ENCODE measurements at places on chromosomes 1 and 21.

DNA sequence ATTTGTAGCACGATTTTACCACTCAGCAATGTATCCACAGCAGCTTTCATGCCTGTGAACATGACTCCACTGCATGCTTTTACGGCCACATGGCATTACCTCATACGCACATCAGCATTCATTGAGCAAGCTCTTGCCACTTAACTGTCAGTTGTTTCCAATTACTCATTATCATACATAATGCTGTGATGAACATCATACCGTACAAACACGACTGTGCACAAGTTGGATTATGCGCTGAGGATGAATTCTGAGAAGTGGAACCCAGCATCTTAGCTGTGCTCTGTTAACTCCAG lies 9.6 kb downstream of the UMODL1 start:
- peak; percentile 92 for DNase-seq

DNA sequence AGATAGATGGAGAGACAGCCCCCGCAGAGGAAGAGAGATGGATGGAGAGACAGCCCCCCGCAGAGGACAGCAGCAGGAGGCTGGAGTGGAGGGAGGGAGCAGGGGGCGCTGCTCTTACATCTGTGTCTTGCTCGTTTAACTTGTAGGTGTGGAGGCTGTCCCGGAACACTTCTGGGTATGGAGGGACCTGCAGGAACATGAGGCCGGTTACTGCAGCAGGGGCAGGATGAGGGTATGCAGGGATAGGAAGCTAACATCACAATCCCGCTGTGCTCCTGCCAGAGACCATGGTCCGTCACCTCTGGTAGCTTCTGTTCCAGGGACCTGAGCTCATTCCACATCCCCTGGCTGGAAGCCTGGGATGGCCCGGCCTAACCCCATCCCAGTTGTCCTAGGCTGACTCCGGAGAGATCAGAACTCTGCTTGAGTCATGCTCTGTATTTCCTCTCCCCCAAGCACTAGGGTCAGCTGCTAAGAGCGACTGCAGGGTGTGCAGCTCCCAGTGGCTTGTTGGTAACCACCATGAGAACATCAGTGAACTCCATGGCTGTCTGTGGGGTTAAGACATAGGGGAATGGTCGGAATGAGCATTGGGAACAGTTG lies 36.7 kb upstream of the GOLT1A start:
- DNase-seq, result no peak

- DNase-seq, result no peak
Measured at GRCh38 chr1:51000160-51000559, 30.1 kb downstream of the CDKN2C start.

- DNase-seq, result no peak
Measured at GRCh38 chr1:34831721-34832246, 27.8 kb downstream of the SMIM12 start.

- no peak for DNase-seq
Measured at GRCh38 chr1:43348809-43349593, 9.8 kb upstream of the CDC20 start.

GRCh38 chr1:150976879-150977694 lies 2.5 kb upstream of the CERS2 start:
- no peak for DNase-seq

GRCh38 chr1:224380003-224380402 lies 23.3 kb downstream of the CNIH4 start:
- no peak for DNase-seq

DNA sequence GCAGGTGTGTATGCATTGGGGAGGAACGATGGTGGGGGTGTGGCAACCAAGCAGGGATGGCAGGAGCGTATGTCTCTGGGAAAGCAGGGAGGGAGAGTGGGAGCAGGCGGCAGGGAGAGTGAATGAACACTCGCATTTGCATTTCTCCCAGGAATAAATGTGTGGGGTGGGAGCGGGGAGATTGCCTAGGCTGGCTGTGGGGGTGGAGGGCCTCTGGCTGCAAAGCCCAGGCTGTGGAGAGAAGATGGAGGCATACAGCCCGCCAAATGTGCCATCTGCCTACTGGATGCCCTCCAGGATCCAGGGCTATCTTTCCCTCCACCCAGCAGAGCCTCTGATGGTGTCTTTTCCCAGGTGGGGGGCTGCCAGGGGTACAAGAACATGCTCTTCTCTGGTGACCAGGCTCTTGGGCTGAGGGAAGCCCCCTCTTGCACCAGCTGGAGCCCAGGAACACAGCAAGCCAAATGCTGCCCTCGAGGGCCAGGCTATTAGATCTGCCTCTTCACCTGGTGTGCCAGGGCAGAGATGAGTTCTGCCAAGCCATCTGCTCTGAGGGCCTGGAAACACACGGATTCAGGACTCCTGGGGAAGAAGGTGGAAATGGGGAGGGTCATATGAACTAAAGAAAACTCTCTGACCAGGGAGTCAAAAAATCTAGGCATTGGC lies 1.7 kb upstream of the OPTC start:
- no peak for DNase-seq

GRCh38 chr21:26110715-26111114 lies 59.9 kb downstream of the APP start:
- DNase-seq, result no peak

- DNase-seq, result no peak
Measured at GRCh38 chr21:46064870-46065214, 33.1 kb upstream of the COL6A2 start.

DNA sequence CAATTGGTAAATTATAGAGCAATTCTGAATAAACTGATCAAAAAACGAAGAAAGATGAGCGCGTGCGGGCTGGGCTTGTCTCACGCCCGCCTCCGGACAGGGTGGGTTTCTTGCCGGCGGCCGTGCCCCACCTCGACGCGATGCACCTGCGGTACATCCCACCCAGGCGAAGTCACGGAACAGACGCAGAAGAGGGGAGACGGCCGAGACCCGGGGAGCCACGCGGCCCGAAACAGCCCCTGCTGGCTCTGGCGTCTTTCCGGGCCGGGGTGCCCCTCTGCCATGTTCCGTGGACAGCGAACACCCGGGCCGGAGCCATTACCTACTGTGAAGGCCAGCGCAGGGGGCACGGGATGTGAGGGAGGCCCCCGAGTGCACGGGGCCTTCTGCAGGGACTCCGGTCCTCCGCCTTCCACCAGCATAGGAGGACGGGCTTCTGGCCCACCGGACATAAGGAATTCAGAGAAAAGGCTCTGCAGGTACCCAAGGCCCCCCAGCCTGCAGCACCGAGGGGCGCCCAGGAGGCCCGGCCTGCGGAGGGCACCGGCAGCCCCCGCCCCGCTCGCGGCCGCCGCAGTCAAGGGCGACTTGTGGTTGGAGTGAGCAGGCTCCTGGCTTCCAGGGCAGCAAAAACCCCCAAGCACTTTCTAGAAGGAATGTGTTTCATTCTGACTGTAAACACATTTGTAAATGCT lies 7.6 kb upstream of the C1QTNF12 start:
- DNase-seq, result no peak

GRCh38 chr1:8714173-8714572 lies 103.3 kb downstream of the RERE start:
- no peak for DNase-seq

GRCh38 chr1:184755226-184756065 lies 788 bp upstream of the EDEM3 start:
- peak; percentile 17 for DNase-seq

DNA sequence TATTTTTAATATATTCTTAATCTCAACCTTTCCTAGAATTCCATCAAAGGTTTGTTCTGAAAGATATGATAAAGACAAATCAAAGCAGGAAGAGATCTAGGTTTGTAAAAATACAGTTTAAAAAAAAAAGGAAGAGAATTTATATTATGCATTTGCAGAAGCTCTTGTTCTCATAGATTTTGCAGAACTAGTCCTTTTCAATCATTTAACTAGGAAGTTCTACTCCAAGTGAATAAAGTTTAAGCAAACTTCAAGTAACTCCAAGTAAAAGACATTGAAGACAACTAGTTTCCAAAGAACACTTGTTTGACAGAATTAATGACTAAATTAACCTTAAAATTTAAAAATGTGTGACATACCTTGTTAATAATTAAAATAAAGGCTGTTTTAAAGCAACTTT lies 55.9 kb downstream of the HNRNPR start:
- no peak for DNase-seq

- DNase-seq, result no peak
Measured at GRCh38 chr1:202788800-202789199, 19.4 kb downstream of the KDM5B start.

DNA sequence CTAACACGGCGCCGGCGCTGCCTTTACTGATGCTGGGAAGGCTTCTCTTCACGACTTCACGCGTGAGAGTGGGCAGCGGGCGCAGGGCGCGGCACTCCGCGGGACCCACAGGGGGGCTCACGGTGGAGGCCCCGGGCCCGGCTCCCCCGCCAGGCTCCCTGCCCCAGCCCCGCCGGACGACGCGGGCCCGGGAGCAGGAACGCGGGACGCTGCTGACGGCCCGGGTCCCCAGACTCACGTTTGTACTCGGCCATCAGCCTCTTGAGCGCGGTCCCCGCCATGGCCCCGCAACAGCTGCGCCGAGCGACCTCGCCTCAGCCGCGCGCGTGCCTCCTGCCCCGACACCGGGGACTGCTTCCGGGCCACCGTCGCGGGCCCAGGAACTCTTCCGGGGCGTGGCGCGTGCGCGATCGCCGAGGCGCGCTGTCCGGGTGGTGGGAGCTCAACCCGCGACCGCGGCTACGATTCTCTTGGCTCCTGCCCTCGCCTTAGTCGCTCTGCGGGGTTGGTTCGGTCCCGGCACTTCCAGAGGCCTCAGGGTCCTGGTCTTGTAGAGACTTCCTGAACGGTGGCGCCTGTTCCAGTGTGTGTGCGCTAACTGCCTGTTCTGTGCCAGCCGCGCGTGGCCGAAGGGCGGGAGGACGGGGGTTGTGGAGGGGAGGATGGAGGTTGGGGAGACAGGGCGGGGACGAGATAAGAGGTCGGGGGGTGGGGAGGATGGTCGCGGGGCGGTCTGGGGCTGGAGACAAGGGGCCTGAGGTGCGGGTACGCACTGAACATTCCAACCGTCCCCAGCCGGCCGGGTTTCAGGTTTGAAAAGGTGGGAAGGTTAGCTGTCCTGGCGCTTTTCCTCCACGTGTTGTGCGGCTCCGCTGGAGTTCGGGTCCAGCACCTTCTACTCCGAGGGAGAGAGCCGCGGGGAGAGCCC lies at the start of gene UBE2G2:
TSS of gene UBE2G2 (minus strand) at position 353 of the 928 bp plus-strand sequence. CDS start at position 281, 72 bp downstream.
- DNase-seq, result peak; percentile 33

DNA sequence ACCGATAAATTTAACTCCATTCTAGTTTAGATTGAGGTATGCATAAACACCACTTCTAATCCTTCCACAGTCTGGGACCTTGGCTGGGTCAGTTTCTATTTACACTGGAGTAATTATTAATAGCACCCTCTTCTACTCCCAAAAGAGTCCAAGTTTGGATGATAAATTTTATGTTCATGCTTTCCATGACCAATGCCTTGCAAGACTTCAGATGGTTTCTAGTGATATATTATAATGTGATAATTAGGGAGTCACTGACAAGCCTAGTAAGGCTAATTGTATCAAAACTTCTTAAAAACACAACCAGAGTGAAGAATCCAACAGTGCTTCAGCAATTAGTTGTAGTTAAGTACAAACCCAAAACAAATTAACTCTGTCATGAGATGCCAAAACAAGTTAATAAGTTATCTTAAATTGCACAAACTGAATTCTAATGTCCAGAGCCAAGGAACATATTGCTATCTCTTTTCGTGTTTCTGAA lies 489.6 kb downstream of the TTLL7 start:
- no peak for DNase-seq

- peak; percentile 27 for DNase-seq
Measured at GRCh38 chr1:70319750-70320149, 34.8 kb downstream of the ANKRD13C start.

GRCh38 chr1:205979301-205979700 lies 23.9 kb downstream of the RAB7B start:
- DNase-seq, result no peak

DNA sequence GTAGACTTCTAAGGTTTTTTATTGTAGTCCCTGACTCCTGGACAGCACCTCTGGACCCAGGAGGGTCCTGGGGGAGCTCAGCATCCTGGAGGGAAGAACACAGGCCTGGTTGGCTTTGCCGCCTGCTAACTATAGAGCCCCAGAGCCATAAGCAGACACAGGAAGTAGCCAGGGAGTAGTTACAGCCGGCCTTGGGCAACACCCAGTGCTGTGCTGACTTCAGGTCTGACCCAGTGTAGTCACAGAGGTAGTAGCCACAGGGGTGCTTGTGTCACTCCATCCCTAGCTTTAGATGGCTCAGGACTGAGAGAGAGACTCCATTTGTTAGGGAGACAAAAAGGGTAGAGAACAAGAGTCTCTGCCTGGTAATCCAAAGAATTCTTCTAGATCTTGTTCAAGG lies 21.9 kb downstream of the MCOLN2 start:
- DNase-seq, result no peak

- DNase-seq, result no peak
Measured at GRCh38 chr1:81921344-81921743, 120.6 kb downstream of the ADGRL2 start.

GRCh38 chr1:183443466-183443865 lies 25.3 kb upstream of the NMNAT2 start:
- DNase-seq, result no peak

DNA sequence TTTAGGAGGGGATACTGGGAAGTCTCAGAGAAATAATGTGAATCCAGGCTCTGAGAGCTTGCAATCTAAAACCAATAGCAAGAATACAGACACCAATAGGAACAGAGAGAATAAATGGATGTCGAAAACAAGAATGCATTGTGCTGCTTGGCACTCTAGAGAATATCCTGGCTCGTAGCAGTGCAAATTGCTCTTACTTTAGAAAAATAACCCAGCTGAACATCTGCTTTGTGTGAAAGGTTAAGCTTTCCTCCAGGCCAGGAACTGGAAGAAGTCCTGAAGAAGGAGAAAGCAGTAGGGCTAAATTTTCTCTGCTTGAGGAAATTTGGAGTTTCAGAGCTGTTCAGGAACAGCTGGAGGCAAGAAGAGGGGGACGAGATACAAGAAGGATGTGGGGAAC lies 382.3 kb downstream of the HHIPL2 start:
- peak; percentile 23 for DNase-seq

- peak; percentile 52 for DNase-seq
Measured at GRCh38 chr1:106956721-106957120, 99.8 kb upstream of the PRMT6 start.

GRCh38 chr1:53781654-53782053 lies 42.7 kb upstream of the GLIS1 start:
- peak; percentile 54 for DNase-seq

GRCh38 chr1:85911742-85912141 lies 203.5 kb upstream of the ZNHIT6 start:
- DNase-seq, result no peak

GRCh38 chr1:97017895-97018294 lies 296.3 kb downstream of the PTBP2 start:
- no peak for DNase-seq

- DNase-seq, result no peak
Measured at GRCh38 chr1:30273456-30273855, 449.9 kb downstream of the MATN1 start.
